NCI-H774 (cell line): ENCODE measurements at places on chromosomes 5 and 9.

DNA sequence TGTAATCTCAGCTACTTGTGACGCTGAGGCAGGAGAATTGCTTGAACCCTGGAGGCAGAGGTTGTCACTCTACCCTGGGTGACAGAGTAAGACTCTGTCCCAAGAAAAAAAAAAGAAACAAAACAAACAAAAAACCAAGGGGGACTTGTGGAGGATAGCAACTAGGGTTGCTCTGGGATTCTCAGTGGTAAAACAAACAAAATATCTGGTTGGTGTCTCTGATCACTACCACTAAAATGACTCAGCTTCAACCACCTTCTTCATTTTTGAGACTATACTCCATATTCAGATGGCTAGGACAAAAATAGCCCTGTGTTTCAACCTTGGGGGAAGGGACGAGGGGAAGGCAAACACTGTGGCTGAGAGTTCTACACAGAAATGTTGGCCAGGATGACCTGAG lies 110.3 kb downstream of the ARRDC3 start:
- DNase-seq, result no peak

DNA sequence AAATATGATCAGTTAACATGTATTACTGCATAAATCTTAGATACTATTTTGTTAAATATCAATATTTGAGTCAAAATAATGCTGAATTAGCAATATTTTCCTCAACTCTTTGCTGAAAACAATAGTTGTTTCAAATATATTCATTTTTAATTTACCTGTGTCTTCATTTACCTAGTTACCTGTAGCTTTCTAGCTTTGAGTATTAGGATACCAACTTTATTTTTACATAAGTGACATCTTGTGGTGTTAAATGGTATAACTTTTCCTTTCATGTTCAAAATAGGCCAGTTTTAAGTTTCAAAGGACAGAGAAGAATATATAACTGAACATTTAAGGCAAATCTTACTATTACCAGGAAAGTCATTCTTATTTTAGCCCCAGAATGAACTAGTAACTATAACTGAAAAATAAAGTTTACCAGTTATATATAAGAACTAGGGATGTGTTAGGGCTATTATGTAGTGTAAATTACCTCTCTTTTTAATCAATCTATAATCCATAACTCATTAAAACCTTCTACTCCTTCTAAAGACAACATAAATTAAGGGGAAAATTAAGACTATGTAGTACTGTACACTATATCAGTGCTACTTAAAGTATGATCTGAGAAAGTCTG lies 25.3 kb downstream of the AP3B1 start:
- DNase-seq, result no peak

DNA sequence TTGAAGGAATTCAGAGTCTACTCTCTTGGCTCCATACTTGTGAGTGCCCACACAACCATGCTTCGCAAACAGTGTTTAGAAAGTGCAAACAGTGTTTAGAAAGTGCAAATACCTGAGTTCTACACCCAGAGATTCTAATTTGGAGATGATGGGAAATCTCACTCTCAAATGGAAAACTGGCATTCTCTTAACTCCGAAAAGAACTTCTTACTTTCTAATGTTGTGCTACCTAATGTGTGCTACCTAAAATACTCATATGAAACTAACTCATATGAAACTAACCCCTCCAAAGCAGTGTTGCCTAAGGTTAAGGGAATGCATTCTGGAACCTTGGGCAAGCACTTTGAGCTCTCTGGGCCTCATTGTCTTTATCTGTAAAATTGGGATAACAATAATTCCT lies 55.5 kb upstream of the ZNF366 start:
- no peak for DNase-seq

GRCh38 chr5:123810253-123810652 lies 298.3 kb downstream of the CSNK1G3 start:
- DNase-seq, result peak; percentile 39

DNA sequence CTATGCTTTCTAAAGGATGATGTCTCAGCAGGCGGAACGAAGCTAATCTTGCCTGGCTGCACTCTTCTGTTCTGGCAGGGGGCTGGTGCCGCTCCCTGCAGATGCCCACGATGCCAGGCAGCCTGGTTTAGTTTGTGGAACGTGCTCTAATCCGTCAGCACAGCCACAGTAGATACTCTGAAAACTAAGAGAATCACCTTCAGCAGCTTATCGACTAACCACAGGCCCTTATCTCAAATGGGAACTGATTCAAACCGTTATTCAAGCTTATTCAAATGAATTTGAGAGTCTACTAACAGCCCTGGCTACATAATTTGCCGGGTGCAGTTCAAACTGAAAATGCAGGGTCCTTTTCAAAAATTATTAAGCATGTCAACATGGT lies 246.6 kb upstream of the ANKRD55 start:
- no peak for DNase-seq

- peak; percentile 60 for DNase-seq
These were observed 360 bp downstream of the KLF4 start for GRCh38 chr9:107489144-107489673.

DNA sequence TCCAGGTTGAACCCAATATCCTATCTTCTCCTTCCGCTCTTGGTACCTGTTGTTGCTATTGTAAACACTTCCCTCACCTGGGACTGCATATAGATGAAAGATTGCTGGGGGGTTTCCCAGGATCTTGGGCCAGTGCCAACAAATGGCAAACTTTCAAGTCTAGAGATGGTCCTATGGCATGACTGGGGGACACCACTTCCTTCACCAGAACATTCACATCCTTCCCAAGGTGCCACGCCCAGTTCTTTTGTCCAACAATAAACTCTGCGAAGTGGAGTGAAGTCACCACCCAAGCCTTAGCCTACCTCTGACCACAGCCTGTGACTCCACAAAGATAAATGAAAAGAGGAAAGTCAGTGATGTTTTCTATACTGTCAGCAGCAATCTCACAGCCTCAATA lies 34.4 kb downstream of the DOCK8 start:
- no peak for DNase-seq

DNA sequence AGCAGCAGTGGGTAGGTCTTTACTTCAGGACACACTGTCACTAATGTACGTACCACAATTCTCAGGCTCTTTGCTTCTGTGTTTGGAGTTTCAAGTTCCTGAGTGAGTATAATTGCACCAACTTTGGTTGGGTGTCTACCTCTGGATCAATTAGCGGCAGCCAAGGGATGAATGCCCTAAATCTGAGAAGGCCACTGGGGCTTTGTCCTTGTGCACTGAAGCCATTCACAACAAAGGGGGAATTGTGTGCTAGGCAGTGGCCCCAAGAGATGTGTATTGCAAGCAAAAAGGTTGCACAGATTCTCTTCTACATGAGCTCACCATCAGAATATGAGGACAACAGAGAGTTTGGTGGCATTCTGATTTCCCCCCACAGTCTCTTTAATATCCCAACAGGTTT lies 3.9 kb upstream of the PHF24 start:
- no peak for DNase-seq

GRCh38 chr5:41747301-41747700 lies 122.9 kb downstream of the OXCT1 start:
- DNase-seq, result no peak

- DNase-seq, result no peak
These were observed 213.3 kb downstream of the TSSK1B start for GRCh38 chr5:113221294-113222176.

- DNase-seq, result no peak
These were observed 61.8 kb upstream of the TBC1D2 start for GRCh38 chr9:98317134-98317857.

DNA sequence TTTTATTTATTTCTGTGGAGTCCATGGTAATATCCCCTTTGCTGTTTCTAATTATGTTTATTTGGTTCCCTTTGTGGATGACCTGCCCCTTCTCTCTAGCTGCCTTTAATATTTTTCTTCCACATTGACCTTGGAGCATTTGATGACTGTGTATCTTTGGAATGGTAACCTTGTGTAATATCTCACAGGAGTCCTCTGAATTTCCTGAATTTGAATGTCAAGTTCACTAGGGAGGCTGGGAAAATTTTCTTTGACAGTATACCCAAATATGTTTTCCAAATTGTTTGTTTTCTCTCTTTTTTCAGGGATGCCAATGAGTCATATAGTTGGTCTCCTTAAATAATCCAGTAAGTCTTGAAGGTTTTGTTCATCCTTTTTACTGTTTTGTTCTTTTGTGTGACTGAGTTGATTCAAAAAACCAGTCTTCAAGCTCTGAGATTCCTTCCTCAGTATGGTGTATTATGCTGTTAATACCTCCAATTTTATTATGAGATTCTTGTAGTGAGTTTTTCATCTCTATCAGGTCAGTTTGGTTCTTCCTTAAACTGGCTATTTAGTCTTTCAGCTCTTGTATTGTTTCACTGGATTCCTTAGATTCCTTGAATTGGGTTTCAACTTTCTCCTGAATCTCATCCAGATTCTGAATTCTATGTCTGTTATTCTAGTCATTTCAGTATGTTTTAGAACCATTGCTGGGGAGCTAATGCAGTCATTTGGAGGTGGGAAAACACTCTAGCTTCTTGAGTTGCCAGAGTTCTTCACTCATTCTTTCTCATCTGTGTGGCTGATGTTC lies 349.0 kb upstream of the TARS1 start:
- DNase-seq, result no peak

- no peak for DNase-seq
These were observed 95.8 kb upstream of the ZNF366 start for GRCh38 chr5:72602696-72603685.

DNA sequence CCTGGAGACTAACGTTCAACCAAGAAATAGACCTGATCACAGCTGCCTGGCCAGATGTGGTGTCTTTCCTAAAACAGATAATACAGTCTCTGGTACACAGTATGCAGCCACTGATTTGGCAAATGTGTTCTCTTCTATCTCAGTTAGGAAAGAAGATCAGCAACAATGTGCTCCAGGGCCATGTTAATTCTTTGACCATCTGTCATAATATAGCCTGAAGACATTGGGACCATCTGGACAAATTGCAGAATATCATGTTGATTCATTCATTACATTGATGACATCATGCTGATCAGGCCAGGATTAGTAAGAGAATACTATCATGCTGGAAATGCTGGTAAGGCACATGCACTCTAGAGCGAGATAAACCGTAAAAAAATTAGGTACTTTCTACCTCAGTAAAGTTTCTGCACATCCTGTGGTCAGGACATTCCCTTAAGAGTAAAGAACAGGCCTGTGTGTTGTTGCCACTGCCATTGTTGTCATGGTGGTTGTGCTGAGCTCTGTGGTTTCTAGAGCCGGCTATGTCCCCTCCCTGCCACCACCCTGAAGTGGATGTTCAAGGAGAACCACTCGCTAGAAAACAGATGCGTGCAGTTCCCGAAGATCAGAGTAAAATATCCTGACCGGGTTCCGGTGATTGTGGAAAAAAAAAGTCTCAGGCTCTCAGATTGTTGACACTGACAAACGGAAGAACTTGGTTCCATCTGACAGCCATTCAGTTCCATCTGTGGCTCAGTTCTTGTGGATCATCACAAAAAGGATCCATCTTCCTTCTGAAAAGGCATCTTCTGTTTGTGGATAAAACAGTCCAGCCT lies 6.4 kb upstream of the JMY start:
- no peak for DNase-seq

DNA sequence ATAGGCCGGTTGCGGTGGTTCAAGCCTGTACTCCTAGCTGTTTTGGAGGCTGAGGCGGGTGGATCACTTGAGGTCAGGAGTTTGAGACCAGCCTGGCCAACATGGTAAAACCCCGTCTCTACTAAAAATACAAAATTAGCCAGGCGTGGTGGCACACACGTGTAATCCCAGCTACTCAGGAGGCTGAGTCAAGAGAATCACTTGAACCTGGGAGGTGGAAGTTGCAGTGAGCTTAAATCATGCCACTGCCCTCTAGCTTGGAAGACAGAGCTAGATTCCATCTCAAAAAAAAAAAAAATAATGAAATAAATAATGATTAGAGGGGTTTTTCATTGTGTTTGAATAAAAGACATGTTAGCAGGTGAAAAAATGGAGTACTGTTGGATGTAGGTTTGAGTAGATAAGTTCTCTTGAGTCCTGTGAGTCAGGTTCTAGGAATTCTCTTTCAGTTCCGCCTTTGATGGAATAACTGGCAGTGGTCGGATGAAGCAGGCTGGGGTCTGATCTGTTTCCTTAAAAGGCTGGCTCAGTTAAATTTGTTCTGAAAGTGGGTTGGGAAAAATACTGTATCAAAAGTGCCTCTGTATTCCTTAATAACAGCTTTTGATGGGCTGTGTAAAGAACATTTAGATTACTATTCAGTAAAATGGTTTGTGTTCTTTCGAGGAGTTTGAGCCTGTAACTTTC lies 73.2 kb downstream of the AOPEP start:
- no peak for DNase-seq
